Dermis microvascular lymphatic vessel endothelial cell (primary cell): ENCODE measurements at places on chromosomes 12 and 14. TPM values are rescaled to one million over a fixed set of nuclear protein-coding genes. Genes with fewer than 3 reads are reported as not detected.

The PTPRR gene
- total RNA-seq, result under 0.01 TPM in 2 replicates

- DNase-seq, result no peak
Measured at GRCh38 chr12:72256725-72257124, 15.4 kb upstream of the TRHDE start.

The NEK9 gene
- total RNA-seq, result 29.5 TPM in 2 replicates

The PIK3C2G gene
- 0.51 and 1.6 TPM in 2 replicates for total RNA-seq

The METTL1 gene
- total RNA-seq, result 2.4 and 4.0 TPM in 2 replicates

DNA sequence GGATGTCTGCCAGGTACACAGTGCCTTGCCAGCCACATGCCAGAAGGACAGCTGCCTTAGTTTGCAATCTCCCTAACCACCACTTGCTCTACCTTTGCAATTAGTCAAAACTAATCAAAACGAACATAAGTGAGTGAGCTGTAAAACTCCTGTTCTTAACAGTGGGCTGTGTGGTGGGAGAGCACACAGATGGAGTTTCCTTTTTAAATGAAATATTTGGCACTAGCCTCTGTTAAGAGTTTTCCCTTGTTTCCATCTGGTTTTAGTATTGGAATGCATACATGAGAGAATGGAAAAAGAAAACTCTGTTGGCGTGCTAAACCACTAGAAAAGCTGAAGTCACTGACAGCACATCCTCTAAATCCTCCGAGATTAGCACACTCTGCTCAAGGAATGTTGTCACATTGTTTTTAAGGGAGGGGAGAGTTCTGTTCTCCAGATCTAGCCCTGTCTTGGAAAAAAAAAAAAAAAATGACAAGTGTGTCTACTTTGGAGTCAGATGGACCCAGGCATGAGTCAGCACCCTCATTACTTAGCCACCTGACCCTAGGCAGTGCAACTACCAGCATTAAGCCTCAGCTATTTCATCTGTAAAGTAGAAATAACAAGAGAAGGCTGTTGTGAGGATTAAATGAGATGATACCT, 83.9 kb downstream of the STXBP6 start:
- no peak for DNase-seq

The SLC17A8 gene
- not detected in 2 replicates for total RNA-seq

The SLC25A47 gene
- total RNA-seq, result under 0.01 TPM in 1 of 2 replicates, not detected in the other

The OR6C70 gene
- total RNA-seq, result not detected in 2 replicates

The VDR gene
- under 0.01 TPM in 2 replicates for total RNA-seq

The ACVRL1 gene
- 313 and 416 TPM in 2 replicates for total RNA-seq

The PSMC1 gene
- total RNA-seq, result 75.9 and 84.2 TPM in 2 replicates

- no peak for DNase-seq
Measured at GRCh38 chr12:128083132-128083729, 183.7 kb upstream of the TMEM132C start.

The RAB3IP gene
- 11.8 and 14.5 TPM in 2 replicates for total RNA-seq

The FBLN5 gene
- 0.26 and 0.89 TPM in 2 replicates for total RNA-seq

GRCh38 chr12:9711664-9712063, 21.2 kb downstream of the CLECL1 start:
- DNase-seq, result no peak

- peak; percentile 66 for DNase-seq
Measured at GRCh38 chr12:19440019-19440858, 947 bp downstream of the AEBP2 start.

- no peak for DNase-seq
Measured at GRCh38 chr14:105885561-105886320, 359.4 kb downstream of the TMEM121 start.

The SLCO1B1 gene
- not detected in 2 replicates for total RNA-seq

- DNase-seq, result no peak
Measured at GRCh38 chr14:37140176-37140575, 32.2 kb downstream of the SLC25A21 start.

GRCh38 chr12:117850048-117850447, 118.7 kb downstream of the KSR2 start:
- DNase-seq, result peak; percentile 54

DNA sequence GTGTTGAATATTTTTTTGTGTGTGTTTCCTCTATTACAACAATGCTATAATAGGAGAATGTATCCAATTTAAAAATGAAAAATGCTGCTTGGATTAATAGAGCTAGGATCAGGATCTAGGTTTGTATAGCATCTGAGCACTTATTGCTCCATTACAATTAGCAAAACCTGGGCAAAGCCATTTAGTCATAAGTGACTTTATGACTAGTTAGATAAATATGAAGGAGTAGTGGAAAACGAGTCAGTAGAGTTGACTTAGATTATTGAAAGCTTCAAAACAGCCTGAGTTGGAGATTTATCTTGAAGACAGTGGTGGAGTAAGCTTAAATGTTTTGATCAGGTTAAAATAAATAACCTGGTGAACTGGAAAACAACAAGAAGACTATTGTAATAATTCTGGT, 2.8 kb downstream of the MED21 start:
- no peak for DNase-seq

The KCNJ8 gene
- total RNA-seq, result under 0.01 TPM in 1 of 2 replicates, not detected in the other
